Small intestine (tissue), 16 donors: ENCODE measurements at places on chromosomes 6 and 20.

- no peak for DNase-seq
Measured at GRCh38 chr6:43229803-43230620, 731 bp upstream of the DNPH1 start.

GRCh38 chr6:36700831-36701230, 3.2 kb downstream of the RAB44 start:
- no peak for DNase-seq

DNA sequence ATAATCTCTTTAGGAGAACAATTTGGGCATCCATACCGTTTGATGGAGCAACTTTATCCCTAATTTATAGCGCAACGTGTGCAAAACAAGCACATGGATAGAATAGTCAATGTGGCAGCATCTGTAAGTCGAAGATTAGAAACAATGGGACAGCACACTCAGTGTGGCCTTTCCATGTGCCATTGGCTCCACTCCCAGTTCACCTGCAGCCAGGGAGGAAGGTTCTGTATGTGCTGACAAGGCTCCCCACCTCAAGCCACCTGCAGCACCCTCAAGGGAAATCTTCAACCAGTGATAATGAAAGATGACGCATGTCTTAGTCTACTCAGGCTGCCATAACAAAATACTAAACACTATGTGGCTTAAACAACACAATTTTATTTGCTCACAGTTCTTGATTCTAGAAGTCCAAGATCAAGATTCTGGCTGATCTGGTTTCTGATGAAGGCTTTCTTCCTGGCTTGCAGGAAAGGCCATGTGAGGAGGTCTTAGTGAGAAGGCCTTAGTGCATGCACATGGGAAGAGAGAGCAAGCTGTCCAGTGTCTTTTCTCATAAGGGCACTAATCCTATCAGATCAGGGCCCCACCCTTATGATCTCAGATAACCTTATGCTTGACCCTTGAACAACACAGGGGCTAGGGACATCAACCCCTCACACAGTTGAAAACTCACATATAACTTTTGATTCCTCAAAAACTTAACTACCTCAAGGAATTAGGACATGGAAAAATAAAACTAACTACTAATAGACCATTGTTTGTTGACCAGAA, 34.9 kb upstream of the SHLD1 start:
- no peak for DNase-seq

- no peak for DNase-seq
Measured at GRCh38 chr6:41021832-41022231, 17.2 kb downstream of the UNC5CL start.

GRCh38 chr20:57587278-57587988, 26.5 kb downstream of the PCK1 start:
- no peak for DNase-seq

- DNase-seq, result no peak
Measured at GRCh38 chr6:21375151-21376116, 218.1 kb upstream of the SOX4 start.

GRCh38 chr6:138424004-138424904, 20.2 kb downstream of the HEBP2 start:
- no peak for DNase-seq

DNA sequence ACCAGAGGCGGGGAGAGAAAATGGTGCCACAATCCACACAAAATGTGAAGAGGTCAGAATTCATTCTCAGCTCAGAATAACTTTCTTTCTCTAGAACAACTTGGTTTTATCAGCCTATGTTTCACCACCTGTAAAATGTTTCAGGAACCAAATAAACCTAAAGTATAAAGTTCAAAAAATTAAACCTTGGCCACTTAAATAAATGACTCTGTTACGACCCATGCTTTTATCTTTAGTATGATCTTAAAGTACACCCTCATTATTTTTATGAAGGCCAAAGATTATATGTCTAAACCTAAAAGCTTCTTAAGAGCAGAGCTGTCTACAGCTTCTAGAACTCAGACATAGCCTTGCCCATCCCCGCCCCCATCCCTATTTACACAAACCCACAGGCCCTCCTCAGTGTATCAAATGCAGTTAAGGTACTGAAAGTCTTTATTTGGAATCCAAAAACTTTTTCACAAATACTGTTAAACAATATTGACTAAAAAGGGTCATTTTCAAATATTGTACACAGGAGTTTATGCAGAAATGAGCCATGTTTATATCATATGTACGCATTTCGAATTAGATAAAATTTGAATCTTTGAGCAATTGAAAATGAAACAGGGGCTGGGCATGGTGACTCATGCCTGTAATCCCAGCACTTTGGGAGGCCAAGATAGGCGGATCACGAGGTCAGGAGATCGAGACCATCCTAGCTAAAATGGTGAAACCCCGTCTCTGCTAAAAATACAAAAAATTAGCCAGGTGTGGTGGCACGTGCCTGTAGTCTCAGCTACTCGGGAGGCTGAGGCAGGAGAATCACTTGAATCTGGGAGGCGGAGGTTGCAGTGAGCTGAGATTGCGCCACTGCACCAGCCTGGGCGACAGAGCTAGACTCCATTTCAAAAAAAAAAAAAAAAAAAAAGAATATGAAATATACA, 5.7 kb upstream of the NHSL1 start:
- peak; percentile 68 for DNase-seq

DNA sequence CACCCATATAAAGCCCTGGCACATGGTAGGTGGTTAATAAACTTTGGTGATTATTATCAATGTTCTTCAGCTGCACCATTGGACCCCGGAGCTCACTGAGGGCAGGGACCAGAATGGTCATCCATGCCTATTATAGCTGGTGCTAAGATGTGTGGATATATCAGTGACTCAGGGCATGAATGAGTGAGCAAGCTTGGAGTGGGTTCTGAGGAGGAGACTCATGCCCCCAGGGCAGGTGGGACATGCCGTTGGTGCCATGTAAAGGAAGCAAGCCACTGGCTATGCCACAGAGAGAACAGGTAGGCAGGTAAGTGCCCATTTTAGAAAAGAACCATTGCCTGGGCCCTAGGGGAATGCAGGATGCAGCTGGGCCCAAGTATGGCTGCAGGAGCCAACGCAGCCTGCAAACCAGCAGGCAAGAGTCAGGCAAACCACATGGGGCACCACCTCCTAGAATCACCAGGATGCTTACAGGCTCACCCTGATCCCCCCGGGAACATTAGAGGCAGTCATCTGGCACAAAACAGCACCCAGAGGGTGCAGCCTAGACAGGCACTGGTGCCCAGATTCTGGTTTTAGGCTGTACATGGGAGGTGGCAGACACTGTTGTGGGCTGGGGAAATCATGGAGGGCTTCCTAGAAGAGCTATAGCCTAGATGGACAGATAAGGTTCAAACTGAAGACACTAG, 23.5 kb downstream of the PLAGL2 start:
- DNase-seq, result peak; percentile 13

DNA sequence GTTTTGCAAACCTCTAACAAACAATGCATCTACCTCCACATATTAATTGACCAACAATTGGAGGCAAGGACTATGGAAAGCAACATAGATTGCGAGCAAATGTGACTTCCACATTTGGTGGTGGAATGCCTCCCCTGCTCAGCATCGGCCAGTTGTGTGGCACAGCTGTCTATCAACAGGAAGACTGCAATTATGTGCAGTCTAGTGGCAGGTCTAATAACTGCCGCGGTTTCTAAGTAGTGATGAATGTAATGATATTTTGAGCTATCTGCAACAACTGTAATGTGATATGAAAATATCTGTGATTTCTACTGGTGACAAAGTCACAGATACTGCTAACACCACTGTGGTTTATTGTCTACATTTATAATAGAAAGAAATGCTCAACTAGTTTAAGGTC, 56.8 kb downstream of the NCR2 start:
- DNase-seq, result no peak

GRCh38 chr6:29146179-29146578, 24.5 kb upstream of the OR2J2 start:
- DNase-seq, result no peak

- DNase-seq, result peak; percentile 92
Measured at GRCh38 chr20:38969708-38970107, 7.6 kb downstream of the DHX35 start.

GRCh38 chr6:43806043-43806757, 36.2 kb downstream of the VEGFA start:
- DNase-seq, result peak; percentile 99

DNA sequence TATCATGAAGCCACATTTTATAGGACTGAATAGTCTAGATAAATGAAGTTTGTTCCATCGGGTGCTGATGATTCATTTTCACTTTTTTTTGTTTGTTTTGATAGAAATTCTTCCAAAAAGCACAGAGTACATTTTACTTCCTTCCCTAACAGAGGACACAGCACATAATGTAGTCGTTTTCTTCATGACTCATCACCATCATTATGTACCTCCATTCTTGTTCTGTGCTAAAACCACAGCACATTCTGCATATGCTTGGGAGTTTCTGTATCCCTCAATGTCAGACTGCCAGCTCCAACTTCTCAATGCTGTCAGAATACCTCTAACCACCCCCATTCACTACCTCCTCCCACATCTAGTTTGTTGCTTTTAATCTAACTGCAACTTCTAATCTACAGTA, 1004.9 kb upstream of the ADGRB3 start:
- no peak for DNase-seq

- DNase-seq, result no peak
Measured at GRCh38 chr20:41001497-41001896, 27.1 kb upstream of the TOP1 start.

- no peak for DNase-seq
Measured at GRCh38 chr6:38432479-38432878, 207.2 kb downstream of the BTBD9 start.

- DNase-seq, result no peak
Measured at GRCh38 chr6:13272131-13273046, 55.9 kb downstream of the TBC1D7 start.

GRCh38 chr20:32911355-32911754, 52.6 kb downstream of the EFCAB8 start:
- no peak for DNase-seq

DNA sequence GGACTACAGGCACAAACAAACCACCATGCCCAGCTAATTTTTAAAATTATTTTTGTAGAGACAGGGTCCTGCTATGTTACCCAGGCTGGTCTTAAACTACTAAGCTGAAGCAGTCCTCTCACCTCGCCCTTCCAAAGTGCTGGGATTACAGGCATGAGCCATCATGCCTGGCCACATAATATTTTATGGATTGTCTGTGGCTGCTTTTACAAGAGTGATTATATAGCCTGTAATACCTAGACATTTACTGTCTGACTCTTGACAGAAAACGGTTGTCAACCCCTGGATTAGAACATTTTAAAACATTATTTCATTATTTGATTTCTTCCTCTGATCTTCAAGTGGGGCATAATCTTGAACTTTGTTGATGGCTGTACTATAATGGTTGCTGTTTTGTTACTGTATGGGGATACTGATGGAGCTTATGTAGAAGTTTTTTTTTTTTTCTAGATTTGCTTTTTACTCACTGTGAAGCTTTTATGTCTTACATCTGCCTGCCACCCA, 14.3 kb downstream of the PARD6B start:
- DNase-seq, result no peak

DNA sequence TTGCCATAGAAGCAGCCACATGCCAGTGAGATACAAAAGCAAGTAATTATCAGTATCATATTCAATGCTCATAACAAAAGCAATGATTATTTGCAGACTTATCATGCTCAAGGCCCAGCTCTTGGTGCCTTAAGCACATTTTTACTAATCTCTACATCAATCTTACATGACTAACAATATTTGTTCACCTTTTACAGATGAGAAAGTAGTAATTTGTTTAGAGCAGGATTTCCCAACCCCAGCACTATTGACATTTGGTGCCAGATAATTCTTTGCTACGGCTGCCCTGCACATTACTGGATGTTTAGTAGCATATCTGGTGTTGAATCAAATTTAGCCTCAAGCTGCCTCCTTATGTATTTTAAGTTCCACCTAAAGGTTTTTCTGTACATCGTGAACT, 19.0 kb upstream of the DOK5 start:
- no peak for DNase-seq

DNA sequence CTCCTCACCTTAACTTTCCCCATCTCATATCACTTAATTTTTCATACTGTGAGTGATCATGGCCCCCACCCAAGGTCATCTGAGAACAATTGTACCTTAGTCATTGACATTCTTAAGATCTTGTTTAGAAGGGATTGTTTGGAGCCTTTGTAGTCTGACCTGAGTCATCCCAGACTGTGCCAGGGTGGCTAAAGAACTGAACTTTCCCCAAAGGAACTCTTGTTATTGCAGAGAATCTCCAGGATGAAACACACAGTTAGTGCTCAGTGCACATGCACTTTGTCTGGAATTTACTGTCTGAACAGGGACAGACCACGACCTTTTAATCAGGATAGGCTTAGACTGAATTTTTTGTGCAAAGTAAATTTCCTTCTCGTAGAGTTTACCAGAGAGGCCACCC, 112.6 kb upstream of the CCN2 start:
- peak; percentile 8 for DNase-seq

DNA sequence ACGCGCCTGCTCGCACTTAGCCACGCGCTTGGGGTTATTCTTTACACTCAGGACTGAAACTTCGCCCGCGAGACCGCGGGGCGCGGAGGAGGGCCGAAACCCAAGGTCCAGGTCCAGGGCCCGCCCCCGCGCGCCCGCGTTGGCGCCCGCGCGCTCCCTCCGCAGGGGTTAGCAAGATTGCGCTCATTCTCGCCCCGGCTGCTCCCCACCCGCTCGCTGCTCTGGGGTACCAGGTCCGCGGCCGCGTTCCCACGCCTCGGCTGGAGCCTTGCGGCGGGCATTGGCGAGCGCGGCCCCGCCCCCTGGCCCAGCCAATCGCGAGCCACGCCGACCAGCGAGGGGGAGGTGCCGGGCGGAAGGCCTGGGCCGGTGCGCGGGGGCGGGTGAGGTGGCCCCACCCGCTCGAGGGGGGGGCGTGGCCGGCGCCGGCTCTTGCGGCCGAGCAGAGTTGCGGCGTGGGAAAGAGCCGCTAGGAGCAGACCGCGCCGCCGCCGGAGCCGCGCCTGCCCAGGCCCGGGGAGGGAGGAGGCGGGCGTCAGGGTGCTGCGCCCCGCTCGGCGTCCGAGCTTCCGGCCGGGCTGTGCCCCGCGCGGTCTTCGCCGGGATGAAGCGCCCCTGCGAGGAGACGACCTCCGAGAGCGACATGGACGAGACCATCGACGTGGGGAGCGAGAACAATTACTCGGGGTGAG, at the start of gene HEY2:
HEY2 (plus strand) TSS at position 460 of the 692 bp plus-strand sequence; CDS start at position 605, 145 bp downstream.
- peak; percentile 89 for DNase-seq

- DNase-seq, result no peak
Measured at GRCh38 chr20:11018668-11019170, 344.9 kb upstream of the JAG1 start.

DNA sequence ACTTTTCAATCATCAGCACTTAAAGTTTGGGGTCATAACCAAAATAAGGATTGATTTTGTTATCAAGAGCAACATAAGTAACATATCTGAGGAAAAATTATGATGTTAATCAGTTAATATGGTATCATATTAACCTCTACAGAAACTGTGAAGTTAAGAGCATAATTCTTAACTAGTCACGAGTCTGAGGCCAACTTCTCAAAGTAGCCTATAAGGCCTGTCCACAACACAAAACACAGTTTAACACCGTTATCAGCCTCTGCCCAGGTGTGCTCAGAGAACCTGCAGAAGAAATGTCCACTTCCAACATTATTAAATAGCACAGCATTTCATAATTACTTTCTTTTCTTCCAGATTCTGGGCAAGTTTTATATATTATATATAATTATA, 1.1 kb downstream of the STX7 start:
- peak; percentile 48 for DNase-seq

GRCh38 chr20:11544029-11544678, 373.5 kb upstream of the BTBD3 start:
- DNase-seq, result peak; percentile 74
